ENCODE measurements at places on chromosomes 4 and X. TPM values are rescaled to one million over a fixed set of nuclear protein-coding genes. Genes with fewer than 3 reads are reported as not detected.

The MAGEB17 gene
- not detected for total RNA-seq

The ADAM29 gene
- total RNA-seq = not detected

The CENPVL3 gene
- not detected for total RNA-seq

The DCTD gene
- 130 TPM for total RNA-seq

The NKX1-1 gene
- not detected for total RNA-seq

The AMMECR1 gene
- 16.5 TPM for total RNA-seq

The SERPINA7 gene
- not detected for total RNA-seq

The SPOCK3 gene
- total RNA-seq = not detected

The TCEAL6 gene
- not detected for total RNA-seq

The CLNK gene
- total RNA-seq = not detected

The HTN3 gene
- not detected for total RNA-seq

The MAPK10 gene
- total RNA-seq = 75.6 TPM

The EMD gene
- total RNA-seq = 81.1 TPM

The TLR3 gene
- 7.9 TPM for total RNA-seq

DNA sequence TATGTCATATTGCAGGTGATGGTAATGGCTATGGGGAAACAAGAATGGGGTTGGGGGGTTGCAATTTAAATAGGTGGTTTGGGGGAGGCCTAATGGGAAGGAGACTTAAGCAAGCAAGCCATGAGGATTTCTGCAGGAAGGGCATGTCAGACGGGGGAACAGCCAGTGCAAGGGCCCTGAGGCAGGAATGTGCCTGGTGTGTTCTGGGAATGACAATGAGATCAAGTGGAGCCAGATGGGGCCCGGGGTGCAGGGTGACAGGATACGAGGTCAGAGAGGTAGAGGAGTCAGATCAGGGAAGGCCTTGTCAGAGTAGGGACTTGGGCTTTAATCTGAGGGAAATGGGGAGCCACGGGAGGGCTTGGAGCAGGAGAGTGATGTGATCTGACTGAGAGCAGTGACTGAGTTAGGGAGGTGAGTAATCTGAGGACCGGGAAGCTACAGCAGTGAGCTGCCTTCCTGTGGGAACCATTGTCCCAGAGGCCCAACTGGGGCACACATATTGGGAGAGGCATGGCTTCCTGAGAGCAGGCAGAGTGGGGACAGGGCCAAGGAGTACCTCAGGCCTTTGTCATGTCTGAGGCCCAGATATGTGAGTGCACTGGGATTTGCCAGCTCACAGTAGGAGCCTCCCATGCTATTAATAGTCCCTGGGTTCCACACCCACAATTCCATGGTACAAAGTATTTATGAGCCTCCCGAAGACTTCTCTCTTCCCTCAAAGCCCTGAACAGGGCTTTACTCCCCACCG, 139.8 kb downstream of the BCOR start:
- DNase-seq = no peak

DNA sequence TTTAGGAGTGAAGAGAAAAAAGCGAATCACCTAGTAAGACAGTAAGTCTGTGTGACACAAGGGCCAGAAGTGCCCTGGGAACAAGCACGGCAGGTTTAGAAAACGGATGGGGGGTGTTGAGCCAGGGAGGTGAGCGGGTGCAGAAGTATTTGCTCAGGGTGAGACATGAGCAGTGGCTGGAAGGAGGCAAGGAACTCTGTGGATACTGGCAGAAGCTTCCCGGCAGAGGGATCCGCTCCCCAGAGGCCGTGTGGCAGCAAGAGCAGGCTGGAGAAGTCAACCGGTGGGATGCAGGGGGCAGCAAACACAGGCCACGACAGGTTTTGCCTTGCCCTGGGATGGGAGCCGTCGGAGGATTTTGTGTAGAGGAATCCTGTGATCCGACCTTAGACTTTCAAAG, 2.3 kb upstream of the UVSSA start:
- no peak for DNase-seq

GRCh38 chr4:156792462-156793085, 179.0 kb downstream of the PDGFC start:
- no peak for DNase-seq

DNA sequence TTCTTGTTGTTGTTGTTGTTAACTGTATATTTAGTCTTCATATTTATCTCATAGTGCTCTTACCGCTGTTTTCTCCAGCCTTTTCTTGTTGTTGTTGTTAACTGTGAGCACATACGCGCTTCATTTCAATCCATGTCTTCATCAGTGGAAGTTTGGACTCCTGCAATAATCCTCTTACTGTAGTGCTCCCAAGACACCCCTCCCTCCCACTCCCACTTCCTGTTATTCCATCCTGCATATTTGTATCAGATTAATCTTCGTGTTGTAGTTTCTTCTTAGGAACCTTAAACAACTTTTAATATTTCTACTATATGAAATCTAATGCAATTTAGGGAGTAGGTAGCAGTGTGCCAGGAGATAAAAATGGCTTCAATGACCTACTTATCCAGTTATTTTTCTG, 674.8 kb downstream of the RAPGEF2 start:
- DNase-seq = no peak

GRCh38 chrX:23341452-23341851, 6.8 kb downstream of the PTCHD1 start:
- no peak for DNase-seq

DNA sequence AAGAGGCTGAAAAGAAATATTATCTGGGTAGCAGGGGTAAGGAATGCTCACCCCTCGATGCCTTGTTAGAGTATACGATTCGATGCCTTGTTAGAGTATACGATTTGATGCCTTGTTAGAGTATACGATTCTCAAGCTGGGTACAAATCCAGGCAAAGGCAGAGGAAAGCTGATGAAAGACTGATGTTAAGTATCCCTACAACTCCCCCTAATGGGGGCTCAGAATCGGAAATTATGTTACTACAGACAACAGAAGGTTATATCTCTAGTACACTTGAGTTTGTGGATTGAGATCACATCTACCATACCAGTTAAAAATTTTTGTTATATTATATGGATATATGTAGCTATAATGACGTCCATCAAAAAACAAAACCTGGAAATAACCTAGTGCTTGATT, 4.8 kb downstream of the LRRC66 start:
- DNase-seq = no peak

DNA sequence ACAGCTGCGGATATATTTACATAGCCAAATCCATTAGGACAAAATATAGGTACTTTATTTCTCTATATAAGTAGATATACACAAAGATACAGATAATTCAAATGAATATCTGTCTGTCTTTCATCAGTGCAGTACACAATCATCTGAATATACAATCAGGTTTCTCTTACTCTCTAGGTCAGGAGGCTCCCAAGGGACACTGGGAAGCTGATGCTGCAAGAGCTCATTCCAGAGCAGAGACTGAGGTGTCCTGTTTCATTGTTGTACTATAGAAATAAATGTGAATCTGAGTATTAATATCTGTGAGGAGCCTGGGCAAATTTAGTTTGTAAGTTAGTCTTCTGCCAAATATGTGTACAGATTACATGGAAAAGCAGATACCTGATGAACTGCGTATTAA, 4.2 kb downstream of the TLL1 start:
- no peak for DNase-seq

DNA sequence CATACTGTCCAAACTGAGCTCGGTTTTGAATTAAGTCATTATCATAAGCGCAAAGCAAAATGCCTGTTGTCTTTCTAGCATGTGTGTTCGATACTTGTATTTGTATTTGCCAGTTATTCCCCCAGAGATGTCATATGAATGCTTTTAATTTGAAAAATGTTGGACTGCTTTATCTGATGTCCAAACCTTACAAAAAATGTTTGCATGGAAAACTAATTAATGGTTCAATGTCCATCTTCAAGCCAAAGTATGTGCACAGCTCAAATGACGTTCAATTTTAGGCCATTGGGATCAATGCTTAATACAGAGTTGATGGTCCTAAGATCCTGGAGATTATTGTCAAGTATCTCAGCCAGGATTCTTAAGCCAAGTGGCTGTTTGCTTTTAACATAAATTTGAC, 17.2 kb upstream of the HPGDS start:
- no peak for DNase-seq

DNA sequence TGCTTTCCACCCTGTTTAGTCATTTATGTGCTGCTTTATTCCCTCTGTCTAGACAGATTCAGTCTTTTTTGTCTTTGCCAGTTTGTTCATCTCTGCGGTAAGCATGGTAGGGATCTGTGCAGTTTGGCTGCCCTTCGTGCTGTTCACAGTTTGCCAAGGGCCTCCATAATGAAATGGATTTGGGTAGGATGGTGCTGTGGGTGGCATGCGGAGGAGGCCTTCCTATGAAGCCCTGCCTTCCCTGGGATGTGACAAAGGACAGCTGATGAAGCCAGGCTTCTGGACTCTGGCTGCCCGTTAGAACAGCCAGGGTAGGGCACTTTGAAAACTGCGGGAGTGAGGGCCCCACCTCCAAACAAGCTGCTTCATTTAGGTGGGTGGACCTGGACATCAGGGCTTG, 47.4 kb downstream of the PTTG2 start:
- no peak for DNase-seq

DNA sequence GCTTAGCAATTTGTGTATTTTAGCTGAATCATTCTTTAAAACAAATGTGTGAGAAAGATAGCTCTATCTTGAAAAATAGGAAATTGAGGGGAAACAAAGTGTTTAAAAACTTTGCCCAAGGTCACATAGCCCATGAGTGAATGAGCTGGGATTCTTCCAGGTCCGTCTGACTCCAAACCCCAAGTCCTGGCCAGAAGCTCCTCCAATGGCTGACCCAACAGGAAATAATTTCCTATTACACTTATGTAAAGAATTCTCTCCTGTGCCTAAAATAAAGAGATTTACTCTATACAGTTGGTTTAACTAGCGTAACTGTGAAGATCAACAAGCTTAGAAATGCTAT, 287.6 kb downstream of the ARHGAP24 start:
- no peak for DNase-seq

DNA sequence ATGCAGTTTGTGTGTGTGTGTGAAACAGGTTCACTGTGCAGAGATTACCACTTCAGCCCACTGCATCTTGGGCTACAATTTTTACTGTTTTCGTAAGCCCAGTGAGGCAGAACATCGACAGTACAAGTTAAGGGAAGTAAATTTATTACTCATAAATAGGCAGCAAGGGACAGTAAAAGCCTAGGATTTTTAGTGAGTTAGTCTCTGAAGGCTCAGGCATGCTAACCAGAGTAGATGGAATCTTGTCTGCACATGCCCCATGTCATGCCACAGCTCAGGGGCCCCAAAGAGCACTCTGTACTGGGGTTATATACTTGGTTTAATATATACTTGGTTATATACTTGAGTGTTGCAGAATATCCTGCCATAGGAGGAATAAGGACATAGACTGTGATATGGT, 825.7 kb downstream of the TECRL start:
- DNase-seq = no peak

DNA sequence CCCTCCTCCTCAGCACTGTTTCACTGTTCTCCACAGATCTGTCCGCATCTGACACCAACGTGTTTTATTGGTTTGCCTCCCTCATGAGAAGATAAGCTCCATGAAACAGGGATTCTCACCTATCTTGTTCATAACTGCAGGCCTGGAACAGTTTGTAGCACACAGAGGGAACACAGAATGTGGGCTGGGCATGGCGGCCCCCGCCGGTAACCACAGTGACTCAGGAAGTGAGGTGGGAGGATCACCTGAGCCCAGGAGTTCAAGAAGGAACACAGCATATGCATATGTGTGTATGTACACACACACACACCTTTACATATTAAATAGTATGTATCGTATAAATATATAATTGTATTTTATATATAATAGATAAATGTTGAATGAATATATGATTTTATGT, 168.6 kb downstream of the AFAP1 start:
- DNase-seq = no peak

DNA sequence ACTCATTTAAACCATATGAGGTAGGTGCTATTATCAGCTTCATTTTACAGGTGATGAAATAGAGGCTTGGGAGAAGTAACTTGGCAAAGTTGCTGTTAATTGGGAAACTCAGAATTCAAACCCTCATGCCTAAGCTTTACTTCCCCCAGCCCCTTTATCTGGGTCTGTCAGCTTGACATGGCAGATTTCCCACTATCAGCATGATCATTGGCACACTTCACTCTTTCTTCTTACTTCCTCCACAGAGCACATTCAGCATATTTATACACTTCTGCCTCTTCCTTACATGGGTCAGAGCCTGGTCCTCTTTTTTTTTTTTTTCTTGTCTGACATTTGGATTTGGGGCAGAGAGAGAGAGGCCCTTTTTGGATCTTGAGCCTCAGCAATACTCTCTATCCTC, 56.5 kb upstream of the ARX start:
- DNase-seq = no peak

- no peak for DNase-seq
These were observed 35.7 kb upstream of the FMR1 start for GRCh38 chrX:147875866-147876596.

- DNase-seq = no peak
These were observed 28.7 kb upstream of the BMP2K start for GRCh38 chr4:78747475-78747922.

- DNase-seq = no peak
These were observed 179.6 kb upstream of the MXRA5 start for GRCh38 chrX:3526071-3526470.

- DNase-seq = no peak
These were observed 279.0 kb upstream of the TACR3 start for GRCh38 chr4:103998756-103999155.

Measured in chondrocyte (in vitro differentiated cells).